ENCODE measurements at places on chromosomes 7 and 10. TPM values are rescaled to one million over a fixed set of nuclear protein-coding genes. Genes with fewer than 3 reads are reported as not detected.

DNA sequence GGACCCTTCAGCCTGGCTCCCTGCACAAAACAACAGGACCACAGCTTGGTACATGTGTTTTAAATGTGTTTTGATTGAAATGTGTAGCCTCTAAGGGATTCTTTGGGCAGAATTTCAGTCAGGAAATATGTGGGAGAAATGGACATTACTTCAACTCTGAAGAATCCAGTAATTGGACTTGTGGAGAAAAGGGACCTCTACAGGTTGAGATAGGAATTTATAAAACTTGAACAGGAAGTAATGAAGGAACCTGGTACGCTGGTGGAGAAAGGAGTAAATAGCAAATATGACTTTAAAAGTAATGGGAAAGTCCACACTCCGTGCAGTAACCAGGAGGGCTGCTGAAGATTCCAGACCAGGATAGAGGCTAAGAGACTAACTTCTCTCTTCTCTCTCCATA lies 220.5 kb downstream of the LHFPL3 start:
- H3K36me3 ChIP-seq: no peaks in the 10 kb centered on the region
- no peaks in the 10 kb centered on the region for H3K27me3 ChIP-seq
- no peak overlapping the region for H3K4me3 ChIP-seq
- no peak overlapping the region for H3K27ac ChIP-seq
- DNase-seq: peak; percentile 1

DNA sequence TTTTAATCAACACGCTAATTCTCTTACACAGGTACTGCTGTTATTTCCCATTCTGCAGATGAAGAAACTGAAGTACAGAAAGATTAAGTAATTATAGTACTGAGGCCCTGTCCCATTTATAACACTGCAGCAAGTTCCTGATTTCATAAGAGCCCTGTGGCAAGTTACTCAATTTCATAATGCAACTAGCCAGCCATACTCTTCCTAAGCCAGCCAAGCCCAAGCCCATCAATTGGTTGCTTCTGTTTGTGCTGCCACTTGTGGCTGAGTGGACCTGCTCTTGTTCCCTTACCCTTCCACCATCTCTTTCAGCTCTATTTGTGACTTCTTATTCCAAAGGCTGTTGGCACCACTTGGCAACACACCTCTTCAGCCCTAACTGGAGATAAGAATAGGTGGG lies 19.7 kb upstream of the PRPF18 start:
- no peaks in the 10 kb centered on the region for H3K36me3 ChIP-seq
- no peaks in the 10 kb centered on the region for H3K4me1 ChIP-seq
- DNase-seq: no peak

DNA sequence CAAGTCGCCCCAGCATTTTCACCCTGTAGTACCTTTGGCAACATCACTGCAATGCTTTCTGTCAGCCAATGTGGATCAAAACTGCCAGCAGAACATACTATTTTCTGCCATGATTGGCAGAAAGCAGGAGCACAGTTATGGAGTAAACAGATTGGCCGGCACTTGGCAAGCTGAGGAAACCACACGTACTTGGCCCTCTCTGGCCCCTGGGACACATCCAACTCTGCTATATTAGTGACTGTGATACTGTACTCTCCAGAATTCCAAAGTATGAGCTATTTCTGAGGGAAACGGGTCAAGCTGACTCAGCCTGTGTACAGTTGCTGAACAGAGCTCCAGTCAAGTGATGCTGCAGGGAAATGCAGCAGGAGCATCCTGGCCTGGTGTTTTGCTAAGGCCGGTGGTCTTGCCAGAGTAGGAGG lies 39.8 kb upstream of the LANCL2 start:
- no peak overlapping the region for H3K27ac ChIP-seq
- DNase-seq: no peak
- no peaks in the 10 kb centered on the region for H3K36me3 ChIP-seq
- no peak overlapping the region for H3K4me3 ChIP-seq

DNA sequence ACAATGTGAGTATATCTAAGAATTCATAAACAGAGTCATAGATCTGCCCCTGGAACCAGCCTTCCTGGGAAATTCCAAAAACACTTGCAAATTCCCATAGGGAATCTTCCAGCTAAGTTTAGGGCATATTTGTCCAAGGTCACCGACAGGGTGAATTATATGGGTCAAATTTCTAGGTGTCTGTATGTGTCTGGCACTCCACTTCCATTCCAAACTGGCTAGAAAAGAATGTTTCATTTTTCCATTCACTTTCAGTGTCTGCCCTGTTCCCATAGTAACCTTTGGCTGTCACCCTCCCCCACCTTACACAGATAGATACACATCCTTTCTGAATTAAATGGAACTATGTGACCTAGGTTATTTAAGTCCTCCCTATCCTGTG lies 230.9 kb downstream of the CREB5 start:
- no peaks in the 10 kb centered on the region for H3K4me1 ChIP-seq
- peaks cover 29% of the 10 kb centered on the region for H3K27me3 ChIP-seq
- no peaks in the 10 kb centered on the region for H3K36me3 ChIP-seq
- DNase-seq: no peak
- no peak overlapping the region for H3K4me3 ChIP-seq

- H3K4me3 ChIP-seq: no peak overlapping the region
- DNase-seq: no peak
- H3K27ac ChIP-seq: no peak overlapping the region
- no peaks in the 10 kb centered on the region for H3K27me3 ChIP-seq
- no peaks in the 10 kb centered on the region for H3K4me1 ChIP-seq
These were observed 7.8 kb downstream of the LIPF start for GRCh38 chr10:88672041-88672440.

The MRPS17 gene
- 27.5 TPM for total RNA-seq

The ZDHHC6 gene
- 88.5 TPM for total RNA-seq

Measured in HCT116 (cell line).